ENCODE measurements at places on chromosomes 11 and 22. TPM values are rescaled to one million over a fixed set of nuclear protein-coding genes. Genes with fewer than 3 reads are reported as not detected.

DNA sequence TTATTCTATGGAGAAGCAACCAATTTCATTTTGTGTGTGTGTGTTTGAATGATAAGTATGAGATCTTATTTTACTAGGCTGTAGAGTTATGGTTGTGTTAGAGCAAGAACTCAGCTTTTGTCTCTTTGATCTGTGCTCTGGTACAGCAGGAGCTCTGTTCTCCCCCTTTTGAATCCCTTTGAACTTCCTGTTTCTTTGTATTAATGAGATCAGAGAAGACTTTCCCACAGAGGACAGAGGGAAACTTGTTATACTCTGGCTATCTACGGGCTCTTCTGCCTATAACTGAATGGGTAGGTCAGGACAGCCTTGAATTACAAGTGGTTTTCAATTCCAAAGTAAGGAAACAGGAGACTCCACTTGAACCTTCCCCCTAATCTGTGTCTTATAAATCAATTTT lies 1015.0 kb upstream of the RAG2 start:
- DNase-seq = no peak

- DNase-seq = no peak
Observed at GRCh38 chr11:19777039-19777376, 64.4 kb downstream of the NAV2 start.

NFAM1 gene
- 0.17 TPM for total RNA-seq

DNA sequence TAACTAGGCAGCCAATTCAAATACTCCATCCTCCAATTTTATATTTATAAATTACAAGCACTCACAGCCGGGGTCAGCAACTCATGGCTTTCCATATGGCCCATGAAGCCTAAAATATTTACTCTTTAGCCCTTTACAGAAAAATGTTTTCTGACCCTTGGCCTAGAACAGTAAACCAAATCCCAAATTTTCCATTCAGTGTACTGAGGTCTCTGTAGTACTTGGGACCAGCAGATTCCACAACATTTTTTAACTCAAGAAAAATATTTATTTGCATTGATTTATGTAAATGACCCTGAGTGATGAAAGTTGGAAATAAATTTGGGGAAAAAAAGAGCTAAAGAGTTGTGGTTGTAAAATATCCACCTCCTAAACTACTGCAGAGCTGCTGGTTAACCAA lies 82.6 kb downstream of the SLC1A2 start:
- no peak for DNase-seq

DNA sequence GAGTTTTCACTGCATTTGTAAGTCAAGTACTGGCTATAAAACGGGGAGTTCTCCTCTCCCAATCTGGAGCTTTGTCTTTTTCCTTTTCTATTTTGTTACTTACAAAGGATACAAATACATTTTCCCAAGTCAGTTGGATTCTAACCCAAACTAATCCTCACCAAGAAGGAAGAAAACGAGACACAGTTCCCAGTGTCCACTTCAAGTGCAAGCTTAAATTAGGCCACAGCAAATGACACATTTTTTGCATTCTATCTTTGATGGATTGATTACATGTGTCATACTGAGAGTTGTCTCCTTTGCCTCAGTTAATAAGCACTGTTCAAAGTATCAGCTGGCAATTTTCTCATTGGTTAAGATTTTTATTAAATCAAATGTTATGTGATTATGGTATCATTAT lies 296.7 kb upstream of the ANO5 start:
- no peak for DNase-seq

TNNI2 gene
- total RNA-seq = not detected

- DNase-seq = peak; percentile 64
Observed at GRCh38 chr11:123180574-123180973, 14.5 kb downstream of the CLMP start.

POTEH gene
- total RNA-seq = not detected

GRCh38 chr11:72001285-72001684 lies 2.6 kb downstream of the IL18BP start:
- no peak for DNase-seq

P2RX3 gene
- not detected for total RNA-seq

- DNase-seq = no peak
Observed at GRCh38 chr11:102462610-102463009, 10.0 kb upstream of the TMEM123 start.

DNA sequence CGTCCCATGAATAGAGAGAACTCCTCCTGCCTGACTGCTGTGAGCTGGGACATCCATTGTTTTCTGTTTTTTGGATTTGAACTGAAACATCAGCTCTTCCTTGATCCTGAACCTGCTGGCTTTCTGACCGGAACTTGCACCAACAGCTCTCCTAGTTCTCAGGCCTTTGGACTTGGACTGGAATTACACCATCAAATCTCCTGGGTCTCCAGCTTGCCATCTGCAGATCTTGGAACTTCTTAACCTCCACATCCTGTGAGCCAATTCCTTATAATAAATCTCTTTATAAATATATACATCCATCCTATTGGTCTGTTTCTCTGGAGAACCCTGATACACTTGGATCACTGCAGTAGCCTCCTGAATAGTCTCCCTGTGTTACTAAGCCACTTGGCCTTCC lies 42.1 kb downstream of the HTR3A start:
- DNase-seq = no peak

- no peak for DNase-seq
Observed at GRCh38 chr22:19130959-19131684, at the start of gene TSSK2. Gene TSSK2, plus strand, starts transcription at chr22:19131308. Its CDS starts 92 bp downstream, at chr22:19131400.

E2F8 gene
- 0.17 TPM for total RNA-seq

GRCh38 chr11:15735706-15736105 lies 620.6 kb downstream of the SOX6 start:
- no peak for DNase-seq

IFITM1 gene
- 631 TPM for total RNA-seq

GRCh38 chr11:38323961-38324761 lies 1726.1 kb upstream of the RAG2 start:
- DNase-seq = no peak

DNA sequence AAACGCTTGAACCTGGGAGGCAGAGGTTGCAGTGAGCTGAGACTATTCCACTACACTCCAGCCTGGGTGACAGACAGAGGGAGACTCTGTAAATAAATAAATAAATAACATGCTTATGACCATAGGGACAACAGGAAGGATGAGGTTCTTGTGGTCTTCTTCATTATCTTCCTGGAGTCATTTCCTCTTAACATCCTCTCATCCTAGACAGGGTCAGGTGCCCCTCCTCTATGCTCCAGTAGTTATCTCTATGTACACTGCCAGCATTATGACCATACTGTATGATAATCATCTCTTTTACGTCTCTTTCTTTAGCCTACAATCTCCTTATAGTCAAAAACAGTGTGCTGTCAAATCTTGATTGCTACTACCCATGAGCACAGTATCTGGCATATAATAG lies 17.7 kb downstream of the RAB30 start:
- DNase-seq = no peak

FIBIN gene
- 0.75 TPM for total RNA-seq

MS4A1 gene
- total RNA-seq = not detected

DNA sequence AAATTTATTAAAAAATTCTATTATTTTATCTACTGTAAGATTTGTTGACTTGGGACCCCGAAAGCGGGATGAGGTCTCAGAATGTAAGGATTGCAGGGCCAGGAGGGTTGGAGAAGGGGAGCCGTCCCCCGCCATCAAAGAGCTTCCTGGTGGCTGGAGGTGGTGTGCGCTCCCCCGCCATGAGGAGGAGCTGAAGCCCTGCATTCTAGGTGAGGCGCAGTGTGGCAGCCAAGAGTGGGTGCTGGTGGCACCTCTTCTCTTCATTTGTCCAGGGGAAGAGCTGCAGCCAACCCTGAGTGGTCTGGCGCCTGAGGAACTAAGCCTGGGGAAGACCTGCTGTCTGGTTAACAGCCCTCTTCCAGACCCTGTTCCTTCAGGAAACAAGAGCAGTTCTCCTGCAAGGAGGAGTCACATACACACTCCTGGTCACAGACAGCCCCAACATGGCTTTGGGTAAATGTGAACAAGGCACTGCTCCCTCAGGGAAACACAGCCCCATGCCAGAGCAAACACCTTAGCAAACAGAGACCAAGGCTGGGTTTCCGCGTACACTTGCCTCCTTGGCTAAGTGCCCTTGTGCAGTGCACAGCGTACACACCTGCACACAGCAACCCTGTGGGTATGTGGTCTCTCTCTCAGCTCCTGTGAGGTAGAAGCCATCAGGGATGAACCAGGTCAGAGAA lies 17.3 kb downstream of the RTN4RL2 start:
- no peak for DNase-seq

- DNase-seq = peak; percentile 60
Observed at GRCh38 chr11:111520560-111520959, 6.0 kb downstream of the HOATZ start.

ACER3 gene
- 14.9 TPM for total RNA-seq

DNA sequence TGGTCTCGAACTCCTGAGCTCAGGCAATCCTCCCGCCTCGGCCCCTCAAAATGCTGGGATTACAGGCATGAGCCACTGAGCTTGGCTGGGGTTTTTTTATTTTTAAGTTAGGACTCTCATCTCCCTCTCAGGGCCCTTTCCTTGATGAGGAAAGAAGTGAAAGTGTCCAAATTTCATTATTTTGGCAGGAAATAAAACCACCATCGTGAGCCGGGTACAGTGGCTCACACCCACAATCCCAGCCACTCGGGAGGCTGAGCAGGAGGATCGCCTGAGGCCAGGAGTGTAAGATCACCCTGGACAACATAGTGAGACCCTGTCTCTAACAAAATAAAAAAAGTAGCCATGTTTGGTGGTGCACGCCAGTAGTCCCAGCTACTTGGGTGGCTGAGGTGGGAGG lies 99.4 kb downstream of the FBXO7 start:
- no peak for DNase-seq

DNA sequence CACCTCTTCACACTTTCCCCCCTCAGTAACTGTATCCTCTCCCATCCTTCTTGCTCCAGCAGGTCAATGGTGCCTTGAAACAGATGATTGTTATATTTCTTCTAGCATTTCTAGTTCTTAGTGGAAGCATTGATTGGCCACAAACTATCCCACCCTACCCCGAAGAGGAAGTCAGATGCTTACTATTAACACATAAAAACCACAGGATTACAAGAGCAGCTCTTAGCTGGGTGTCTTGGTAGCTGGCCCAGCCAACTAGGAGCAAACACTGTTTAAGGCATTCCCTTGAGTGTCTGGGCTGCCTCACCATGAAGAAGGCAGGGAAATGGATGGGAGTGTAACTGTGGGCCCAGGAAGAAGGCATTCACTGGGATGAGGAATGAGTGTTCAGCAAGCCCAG lies 176.6 kb downstream of the GRIK4 start:
- no peak for DNase-seq

LRRC55 gene
- total RNA-seq = not detected

DNA sequence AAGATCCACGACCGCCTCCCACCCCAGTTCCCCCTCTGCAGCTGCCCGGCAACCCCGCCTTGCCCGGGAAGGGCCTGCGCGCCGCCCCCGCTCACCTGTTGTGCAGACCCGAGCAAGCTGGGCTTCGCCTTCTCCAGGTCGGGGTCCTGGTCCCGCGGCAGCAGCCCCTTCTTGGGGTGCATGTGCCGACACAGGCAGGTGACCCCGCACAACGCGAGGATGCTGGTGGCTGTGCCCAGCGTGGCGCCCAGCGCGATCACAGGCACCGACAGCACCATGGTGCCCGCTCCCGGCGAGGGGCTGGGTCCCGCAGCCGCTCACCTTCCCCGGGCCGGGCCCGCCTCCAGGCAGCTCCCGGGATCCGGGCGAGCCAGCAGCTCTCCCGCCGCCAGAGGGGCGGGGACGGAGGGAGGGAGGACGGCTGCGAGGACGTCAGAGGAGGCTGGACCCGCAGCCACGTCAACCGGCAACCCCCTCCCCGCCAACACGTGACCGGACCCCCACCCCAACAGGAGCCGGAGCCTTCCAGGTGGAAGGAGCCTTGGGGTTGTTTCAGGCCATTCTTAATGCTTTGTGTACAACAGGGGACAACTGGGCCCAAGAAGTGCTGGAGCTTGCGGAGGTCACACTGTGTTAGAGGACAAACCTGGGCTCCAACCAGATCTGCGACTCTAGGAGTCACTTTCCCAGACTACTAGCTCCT lies at the start of gene SYT13:
SYT13 (minus strand) TSS at position 412 of the 703 bp plus-strand sequence; CDS start at position 278, 134 bp downstream.
- DNase-seq = no peak
